ENCODE measurements at places on chromosomes 6 and 20.

GRCh38 chr6:131755597-131755996, 44.8 kb upstream of the CTAGE9 start:
- no peak for DNase-seq

GRCh38 chr6:135853986-135854385, 2.5 kb downstream of the PDE7B start:
- DNase-seq, result no peak

GRCh38 chr6:43900916-43901732, 131.1 kb downstream of the VEGFA start:
- no peak for DNase-seq

DNA sequence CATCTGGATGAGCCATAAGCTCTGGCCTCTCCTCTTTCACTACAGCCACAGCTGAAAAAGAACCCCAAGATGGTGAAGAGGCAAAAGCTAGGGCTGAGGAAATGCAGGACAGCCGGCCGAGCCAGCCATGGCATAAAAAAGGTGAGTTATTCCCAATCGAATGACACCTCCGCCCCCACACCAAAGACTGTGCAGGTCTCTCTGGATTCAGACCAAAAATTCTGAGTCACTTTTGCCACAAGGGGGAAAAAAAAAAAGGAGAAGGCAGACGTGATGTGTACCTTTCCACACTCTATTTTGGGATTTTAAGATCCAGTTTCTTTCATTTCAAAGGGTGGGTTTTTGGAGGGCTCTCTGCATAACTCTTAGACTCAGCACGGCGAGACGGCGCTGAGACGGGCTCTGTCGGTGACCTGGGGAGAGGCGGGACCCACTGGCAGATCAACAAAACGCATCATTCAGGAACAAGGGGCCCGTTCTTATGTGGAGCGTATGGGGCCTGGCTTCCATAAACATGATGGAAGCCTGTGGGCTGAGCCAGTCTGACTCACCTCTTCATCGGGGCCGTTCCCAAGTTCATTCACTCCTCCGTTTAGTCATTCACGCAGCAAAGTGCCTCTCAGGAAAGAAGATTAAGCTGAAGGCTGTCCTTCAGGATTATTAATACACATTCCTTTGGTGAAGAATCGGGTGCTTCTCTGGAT, 54.8 kb downstream of the NFATC2 start:
- DNase-seq, result no peak

DNA sequence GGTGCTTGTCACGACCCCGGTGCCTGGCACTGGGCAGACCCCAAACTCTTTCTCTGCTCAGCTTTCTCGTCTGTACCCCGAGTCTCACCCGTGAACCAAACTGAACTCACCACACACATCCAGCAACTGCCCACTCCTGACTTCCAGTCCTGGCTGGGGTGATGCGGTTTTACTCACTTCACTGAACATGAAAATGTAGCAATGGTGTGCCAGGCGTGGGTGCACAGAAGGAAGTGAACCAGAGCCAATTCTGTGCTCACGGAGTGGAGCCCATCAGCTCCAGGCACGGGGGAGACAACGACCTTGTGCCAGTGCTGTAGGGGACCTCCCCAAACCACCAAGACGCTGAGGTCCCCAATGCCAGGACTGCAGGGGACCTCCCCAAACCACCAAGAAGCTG, 78.7 kb upstream of the AFDN start:
- DNase-seq, result no peak

GRCh38 chr6:144215402-144215931, 65.2 kb downstream of the STX11 start:
- peak; percentile 9 for DNase-seq

DNA sequence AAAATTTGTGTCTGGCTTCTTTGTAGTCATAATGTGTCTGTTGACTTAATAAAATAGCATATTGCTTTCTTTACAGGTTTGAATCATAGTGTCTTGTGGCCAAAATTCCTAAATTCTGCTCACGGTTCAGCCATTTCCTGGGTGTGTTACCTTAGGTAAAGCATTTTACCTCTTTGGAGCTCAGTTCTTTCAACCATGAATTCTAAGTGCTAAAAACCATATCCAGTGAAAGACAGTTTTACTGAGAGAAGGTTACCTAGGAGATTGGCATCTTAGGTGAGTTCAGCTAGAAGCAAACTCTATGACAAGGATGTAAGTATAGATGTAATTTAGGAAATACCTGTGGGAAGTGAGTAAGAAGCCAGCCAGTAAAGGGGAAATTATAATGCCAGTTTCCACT, 20.7 kb downstream of the CRYBG1 start:
- no peak for DNase-seq

GRCh38 chr6:163960128-163960527, 545.6 kb downstream of the QKI start:
- DNase-seq, result no peak

DNA sequence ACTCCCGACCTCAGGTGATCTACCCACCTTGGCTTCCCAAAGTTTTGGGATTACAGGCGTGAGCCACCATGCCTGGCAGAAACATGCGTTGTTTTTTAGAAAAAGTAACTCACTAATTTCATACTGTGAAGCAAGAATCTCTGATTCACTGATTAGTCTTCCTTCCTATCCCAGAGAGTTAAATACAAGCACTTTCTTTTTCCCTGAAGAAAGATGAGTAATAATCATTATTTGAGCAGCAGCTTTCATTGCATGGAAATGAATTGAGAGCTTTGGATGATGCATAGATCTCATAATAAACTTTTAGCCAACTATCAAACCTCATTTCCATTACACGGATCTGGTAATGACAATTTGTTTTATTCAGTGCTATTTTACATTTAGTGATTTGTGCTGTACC, 892.5 kb upstream of the EYS start:
- no peak for DNase-seq

DNA sequence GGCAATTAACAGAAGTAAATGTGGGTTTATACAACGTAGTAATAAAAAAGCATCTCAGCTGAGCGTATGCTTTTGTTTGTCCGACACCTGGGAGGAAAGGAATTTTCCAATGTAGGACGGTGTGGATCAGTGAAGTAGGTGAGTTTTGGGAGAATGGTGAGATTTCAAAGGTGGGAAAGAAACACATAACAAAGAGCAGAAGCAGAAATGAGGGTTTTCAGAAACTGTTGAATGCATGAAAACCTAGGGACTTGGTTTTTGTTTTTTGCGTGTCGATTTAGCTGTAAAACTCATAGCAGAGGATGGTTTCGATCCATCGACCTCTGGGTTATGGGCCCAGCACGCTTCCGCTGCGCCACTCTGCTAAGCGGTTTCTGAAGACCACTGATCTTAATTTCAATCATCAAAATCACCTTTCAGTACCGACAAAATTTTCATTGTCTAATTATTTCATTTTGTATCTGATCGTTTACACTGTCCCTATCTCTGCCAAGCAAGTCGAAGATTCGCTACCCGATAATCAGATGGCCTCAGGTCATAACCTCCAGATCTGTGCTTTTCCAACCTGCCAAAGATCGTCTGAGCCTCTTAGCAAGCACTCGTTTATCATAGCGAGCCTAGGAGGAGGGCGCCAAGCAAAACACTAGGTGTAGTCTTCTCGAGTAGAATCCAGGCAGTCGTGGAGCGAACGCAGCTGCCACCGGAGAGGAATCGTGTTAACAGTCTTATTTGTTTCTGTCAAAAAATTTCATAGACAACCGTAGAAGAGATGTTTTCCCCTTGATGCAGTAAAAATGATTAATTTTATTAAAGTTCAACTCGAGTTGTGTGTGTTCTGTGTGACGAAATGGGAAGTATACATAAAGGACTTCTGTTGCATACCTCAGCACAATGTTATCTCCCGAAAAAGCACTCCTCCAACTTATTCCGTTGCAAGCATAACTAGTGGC, 20.9 kb upstream of the POM121L2 start:
- no peak for DNase-seq

DNA sequence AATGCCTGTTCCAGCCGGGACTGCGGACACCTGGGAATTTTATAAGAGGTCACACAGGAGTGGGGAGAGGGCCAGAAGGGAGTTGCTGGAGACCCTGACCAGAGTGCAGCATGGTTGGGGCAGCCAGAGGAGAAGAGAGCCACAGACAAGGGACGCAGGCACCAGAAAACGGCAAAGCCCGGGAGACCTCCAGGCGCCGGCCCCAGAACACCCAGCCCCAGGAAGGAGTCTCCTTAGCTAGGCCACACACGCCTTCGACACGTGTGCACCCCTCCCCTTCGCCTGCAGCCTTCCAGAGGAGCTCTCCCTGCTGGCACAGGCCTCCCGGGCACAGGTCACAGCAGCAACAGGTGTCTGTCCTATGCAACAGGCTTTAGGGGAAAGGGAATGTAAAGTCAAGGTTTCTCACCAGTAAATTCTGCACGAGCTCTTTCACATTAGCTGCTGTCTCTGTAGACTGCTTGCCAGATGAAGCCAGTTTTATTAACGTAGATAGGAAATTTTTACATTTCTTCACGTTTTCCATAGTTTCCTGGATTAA, 57.0 kb downstream of the TAF4 start:
- no peak for DNase-seq

GRCh38 chr6:26258212-26258977, 106.6 kb upstream of the BTN3A2 start:
- no peak for DNase-seq

GRCh38 chr6:106514583-106514885, 114.8 kb downstream of the RTN4IP1 start:
- no peak for DNase-seq

GRCh38 chr6:138958595-138958994, 29.5 kb downstream of the REPS1 start:
- no peak for DNase-seq

DNA sequence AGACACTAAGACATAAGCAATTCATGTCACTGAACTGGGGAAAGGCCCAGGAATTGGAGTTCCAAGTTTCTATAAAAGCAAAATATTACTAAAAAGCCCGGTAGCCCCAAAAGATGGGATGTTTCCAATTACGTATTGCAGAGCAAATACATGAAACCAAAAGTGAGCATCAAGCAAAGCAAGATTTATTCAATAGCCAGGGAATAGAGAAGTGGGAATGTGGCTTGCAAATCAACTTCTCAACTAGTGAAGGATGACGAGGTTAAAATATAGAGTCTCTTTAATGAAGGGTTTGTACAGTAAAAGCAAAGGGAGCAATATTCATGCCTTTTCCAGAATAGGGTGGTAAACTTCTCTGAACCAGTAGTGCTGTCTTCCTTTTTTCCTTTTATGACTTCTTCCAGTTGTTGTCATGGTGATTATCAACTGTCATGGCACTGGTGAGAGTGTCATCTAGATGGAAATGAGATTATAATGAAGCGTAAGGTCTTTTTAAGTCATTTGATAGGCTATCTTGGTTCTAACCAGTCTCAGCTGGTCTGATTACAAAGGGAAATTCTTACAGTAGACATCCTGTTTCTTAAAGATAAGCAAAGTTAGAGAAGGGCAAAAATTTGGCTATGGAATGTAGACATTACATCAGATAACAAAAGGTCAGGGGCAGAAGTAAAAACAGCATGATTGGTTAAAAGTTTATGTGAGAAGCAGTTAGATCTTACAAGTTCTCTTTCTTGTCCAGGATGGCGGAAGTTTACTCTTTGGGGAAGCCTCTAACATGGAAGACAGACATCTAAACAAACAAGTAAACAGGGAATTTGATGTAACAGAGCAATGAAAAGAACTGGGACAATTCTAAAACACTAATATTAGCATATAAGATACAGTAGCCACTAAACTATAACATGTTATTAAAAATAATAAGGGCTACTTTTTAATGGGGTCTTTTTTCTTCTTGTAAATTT, 96.9 kb downstream of the TBX18 start:
- no peak for DNase-seq

- no peak for DNase-seq
These were observed 209.7 kb downstream of the FARS2 start for GRCh38 chr6:5471044-5471443.

DNA sequence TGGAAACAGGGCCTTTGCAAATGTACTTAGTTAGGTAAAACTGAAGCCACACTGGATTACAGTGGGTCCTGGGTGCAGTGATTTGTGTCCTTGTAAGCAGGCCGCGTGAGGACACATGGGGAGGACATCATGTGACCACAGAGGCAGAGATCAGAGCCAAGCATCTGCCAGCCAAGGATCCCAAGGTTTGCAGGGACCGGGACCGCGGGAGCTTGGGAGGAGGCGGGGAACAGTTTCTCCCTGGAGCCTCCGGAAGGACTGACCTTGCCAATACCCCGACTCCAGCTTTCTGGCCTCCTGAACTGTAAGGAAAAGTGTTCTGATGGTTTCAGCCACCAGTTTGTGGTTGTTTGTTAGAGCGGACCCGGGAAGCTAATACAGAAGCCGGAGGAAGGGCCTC, 500.9 kb downstream of the PREX1 start:
- no peak for DNase-seq

GRCh38 chr6:170063851-170064602, 226.9 kb downstream of the DLL1 start:
- DNase-seq, result no peak

DNA sequence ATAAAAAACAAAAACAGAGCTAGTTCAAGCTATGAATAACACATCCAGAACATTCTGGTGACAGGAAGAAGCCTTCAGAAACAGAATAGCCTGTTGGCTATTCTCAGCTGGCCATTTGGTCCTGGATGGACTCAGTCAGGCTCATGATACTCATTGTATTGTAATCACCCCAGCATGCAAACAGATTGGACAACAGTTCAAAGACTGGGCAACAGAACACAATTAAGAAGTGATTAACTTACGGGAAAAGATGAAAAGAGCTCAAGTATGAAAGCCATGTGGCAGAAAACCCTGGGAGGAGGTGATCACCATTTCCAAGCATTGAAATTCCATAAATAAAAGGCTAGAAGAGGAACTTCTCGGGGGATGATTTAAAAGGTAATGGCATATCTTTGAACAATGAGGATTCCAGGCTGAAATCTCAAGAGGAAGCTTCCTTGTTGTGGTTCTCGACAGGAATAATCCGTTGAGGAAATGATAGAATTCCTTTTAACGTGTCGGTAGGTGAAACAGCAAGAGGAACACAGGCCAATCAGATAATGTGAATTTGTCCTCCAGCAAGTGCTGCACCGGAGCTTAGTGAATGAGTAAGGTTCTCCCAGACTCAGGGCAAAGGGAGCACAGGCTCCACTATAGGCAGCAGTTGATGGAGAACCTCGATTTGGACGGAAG, 172.4 kb downstream of the BCAS1 start:
- no peak for DNase-seq

- no peak for DNase-seq
These were observed 32.8 kb downstream of the KIAA1755 start for GRCh38 chr20:38227420-38228360.

DNA sequence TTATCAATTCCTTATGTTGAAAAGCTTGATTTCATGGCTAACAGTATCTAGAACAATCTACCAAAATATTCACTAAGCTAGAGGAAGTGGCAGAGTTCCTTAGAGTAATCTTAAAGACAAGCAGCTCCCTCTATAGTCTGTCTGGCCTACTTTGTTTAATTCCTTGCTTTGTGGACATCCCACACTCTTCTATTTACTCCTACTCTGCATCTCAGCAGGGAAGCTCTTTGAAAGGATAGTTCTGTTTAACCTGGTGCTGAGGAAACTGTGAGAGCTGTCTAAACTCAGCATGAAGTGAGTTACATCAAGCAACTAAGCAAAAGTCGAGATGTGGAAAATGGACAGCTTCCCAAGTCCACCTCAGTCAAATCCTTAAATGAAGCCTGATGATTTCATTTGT, 4.3 kb downstream of the REV3L start:
- no peak for DNase-seq

GRCh38 chr20:46027245-46027853, 1.7 kb upstream of the SLC12A5 start:
- DNase-seq, result no peak
